ENCODE measurements at places on chromosomes 2 and 18. TPM values are rescaled to one million over a fixed set of nuclear protein-coding genes. Genes with fewer than 3 reads are reported as not detected.

DNA sequence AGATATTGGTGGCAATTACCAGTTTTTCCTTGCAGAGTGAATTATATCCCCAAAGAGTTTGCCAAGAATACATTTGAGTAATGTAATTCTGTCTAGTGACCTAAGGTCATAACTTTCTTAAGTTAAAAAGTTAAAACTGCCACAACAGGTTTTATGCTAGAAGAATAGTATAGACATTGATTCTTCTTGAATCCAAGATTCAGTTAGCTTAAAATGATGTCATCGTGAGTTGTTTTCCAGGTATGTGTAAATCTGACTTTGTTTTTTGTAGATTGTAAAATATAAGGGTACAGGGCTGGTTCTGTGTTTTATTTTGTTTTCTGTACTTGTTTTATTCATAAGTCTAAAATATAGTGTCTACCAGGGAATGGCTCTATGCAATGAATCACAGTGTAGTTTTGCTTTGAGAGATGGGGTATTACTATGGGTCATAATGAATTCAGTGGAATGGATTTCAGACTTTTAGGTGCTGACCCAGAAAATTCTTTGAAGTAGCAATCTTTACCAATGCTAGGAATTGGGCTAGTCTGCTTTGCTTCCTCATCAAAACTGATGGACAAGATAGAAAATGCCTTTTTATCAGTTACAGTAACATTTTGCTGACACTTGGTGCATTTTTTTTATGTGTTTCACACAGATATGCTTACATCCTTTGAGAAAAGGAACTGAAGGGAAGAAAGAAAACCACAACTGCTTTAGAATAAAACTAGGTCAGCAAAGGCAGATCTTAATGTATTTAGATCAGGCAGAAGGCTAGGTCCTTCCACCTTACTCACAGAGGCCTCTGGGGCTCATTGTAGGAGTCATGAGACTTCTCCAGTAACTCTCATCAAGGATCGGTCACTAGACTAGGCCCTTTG is 20.8 kb upstream of the MGAT5 start:
- no peak overlapping the region for H3K4me3 ChIP-seq
- no peaks in the 10 kb centered on the region for H3K27me3 ChIP-seq
- peak overlapping the region; percentile 55 for H3K27ac ChIP-seq
- DNase-seq = peak; percentile 75

DNA sequence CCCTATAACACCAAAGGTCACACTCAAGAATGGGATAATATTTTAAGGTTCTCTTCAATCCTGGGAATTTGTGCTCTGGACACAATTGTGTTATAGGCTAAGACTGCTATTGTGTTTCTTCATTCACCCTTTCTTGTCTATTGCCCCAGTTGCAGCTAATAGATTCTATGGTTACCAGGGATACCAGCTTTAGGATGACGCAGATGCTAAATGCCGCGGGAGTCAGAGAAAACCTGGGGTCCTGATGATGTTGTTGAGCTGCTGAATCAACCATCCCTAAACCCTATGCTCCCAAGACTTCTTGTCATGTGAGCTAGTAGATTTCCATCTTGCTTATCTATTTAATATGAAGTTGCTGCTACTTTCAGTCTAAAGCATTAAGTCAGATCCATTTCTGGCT is 5.4 kb downstream of the CRYGD start:
- DNase-seq = no peak
- H3K36me3 ChIP-seq = no peaks in the 10 kb centered on the region
- H3K4me1 ChIP-seq = no peaks in the 10 kb centered on the region
- peaks cover 4% of the 10 kb centered on the region for H3K27me3 ChIP-seq
- H3K4me3 ChIP-seq = no peak overlapping the region
- H3K27ac ChIP-seq = no peak overlapping the region

DNA sequence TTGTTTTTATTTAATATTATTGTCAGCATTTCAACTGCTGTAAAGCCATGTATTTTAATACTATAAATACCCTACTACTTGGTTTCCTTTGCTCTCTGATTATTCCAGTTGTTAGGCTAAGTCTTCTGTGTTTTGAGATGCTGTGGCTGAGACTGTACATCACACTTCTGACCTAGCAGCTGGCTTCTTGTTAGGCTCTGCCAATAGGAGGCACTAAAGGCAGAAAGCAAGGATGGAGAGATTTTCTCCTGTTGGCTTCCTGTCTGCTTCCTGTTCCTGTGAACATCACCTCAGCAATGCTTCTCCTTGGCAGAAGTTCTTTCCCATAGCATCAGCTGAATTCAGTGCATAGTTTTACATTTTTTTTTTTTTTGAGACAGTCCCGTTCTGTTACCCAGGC is 68.3 kb upstream of the YPEL5 start:
- no peaks in the 10 kb centered on the region for H3K27me3 ChIP-seq
- no peak overlapping the region for H3K27ac ChIP-seq
- no peaks in the 10 kb centered on the region for H3K36me3 ChIP-seq
- DNase-seq = no peak

- H3K4me3 ChIP-seq = no peak overlapping the region
- no peaks in the 10 kb centered on the region for H3K27me3 ChIP-seq
- DNase-seq = no peak
- H3K27ac ChIP-seq = no peak overlapping the region
These were observed 135.8 kb upstream of the LTBP1 start for GRCh38 chr2:32810909-32811495.

GRCh38 chr2:196242131-196242620 is 70.8 kb upstream of the STK17B start:
- no peaks in the 10 kb centered on the region for H3K36me3 ChIP-seq
- no peak overlapping the region for H3K4me3 ChIP-seq

- no peaks in the 10 kb centered on the region for H3K4me1 ChIP-seq
- H3K36me3 ChIP-seq = no peaks in the 10 kb centered on the region
- no peak overlapping the region for H3K27ac ChIP-seq
- H3K4me3 ChIP-seq = no peak overlapping the region
- no peaks in the 10 kb centered on the region for H3K27me3 ChIP-seq
These were observed 360.0 kb upstream of the KCNJ3 start for GRCh38 chr2:154338352-154338967.

- H3K27ac ChIP-seq = no peak overlapping the region
- no peaks in the 10 kb centered on the region for H3K36me3 ChIP-seq
- H3K4me1 ChIP-seq = no peaks in the 10 kb centered on the region
- no peaks in the 10 kb centered on the region for H3K27me3 ChIP-seq
- no peak for DNase-seq
- no peak overlapping the region for H3K4me3 ChIP-seq
These were observed 20.8 kb downstream of the TFCP2L1 start for GRCh38 chr2:121263996-121264715.

GRCh38 chr2:241665731-241666440 is 20.7 kb downstream of the DTYMK start:
- H3K4me1 ChIP-seq = no peaks in the 10 kb centered on the region
- H3K36me3 ChIP-seq = peaks cover 12% of the 10 kb centered on the region
- H3K27ac ChIP-seq = no peak overlapping the region
- no peaks in the 10 kb centered on the region for H3K27me3 ChIP-seq
- no peak for DNase-seq

DNA sequence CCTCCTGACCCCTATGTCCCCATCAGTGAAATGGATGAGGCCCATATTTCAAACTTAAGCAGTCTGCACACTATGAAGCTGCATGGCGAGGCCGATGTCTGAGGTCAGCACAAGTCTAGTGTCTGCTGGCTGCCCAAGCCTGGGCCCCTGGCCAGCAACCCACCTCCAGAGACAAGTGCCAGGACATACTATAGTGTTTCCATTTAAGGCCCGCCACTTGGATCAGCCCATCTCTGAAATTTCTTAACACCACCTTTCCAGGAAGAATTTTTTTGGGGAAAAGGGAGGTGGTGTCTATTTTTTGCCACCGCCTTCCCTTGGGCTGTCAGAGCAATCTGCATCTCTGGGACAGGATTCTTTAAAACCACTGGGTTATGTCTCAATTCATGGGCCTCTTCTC is 1.8 kb downstream of the ACVR1 start:
- H3K27ac ChIP-seq = peak overlapping the region; percentile 55
- H3K4me1 ChIP-seq = peaks cover 79% of the 10 kb centered on the region
- no peak overlapping the region for H3K4me3 ChIP-seq
- peaks cover 4% of the 10 kb centered on the region for H3K36me3 ChIP-seq

DNA sequence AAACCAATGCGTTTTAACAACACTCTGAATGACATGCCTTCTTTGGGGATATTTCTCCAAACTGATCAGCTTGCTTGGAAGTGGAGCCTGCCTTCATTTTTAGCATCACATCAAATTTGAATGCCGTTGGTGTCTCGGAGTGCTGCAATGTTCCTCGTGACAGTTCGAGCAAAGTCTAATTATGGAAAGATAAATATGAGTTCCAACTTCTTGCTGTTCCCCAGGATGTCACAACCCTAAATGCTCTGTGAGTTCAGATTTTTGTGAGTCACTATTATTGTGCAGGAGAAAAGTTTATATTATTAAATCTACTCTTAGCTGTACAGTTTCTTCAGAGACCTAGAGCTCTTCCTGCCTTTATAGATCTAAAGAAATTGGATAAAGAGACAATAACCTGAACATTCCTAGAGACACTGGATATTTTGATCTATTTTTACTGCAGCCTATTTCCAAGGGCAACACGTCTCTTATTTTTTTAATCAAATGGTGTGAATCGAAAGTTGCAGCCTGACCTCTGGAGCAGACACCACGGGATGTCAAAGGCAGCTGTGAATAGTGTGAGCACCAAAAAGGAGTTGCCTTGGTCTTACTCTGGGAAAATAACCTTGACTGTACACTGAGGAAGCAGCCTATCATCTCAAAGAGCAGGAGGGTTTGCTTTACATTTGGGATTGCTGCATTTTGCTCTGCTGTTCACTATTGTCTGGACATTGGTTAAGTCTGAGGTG is 330.1 kb downstream of the TDRD15 start:
- no peaks in the 10 kb centered on the region for H3K27me3 ChIP-seq
- no peak overlapping the region for H3K27ac ChIP-seq
- no peaks in the 10 kb centered on the region for H3K4me1 ChIP-seq
- DNase-seq = no peak

GRCh38 chr2:142878031-142878678 is 691 bp downstream of the KYNU start:
- no peak overlapping the region for H3K4me3 ChIP-seq
- DNase-seq = no peak
- no peaks in the 10 kb centered on the region for H3K4me1 ChIP-seq
- H3K27me3 ChIP-seq = no peaks in the 10 kb centered on the region
- H3K36me3 ChIP-seq = no peaks in the 10 kb centered on the region
- no peak overlapping the region for H3K27ac ChIP-seq

- H3K36me3 ChIP-seq = no peaks in the 10 kb centered on the region
- H3K27me3 ChIP-seq = peaks cover 32% of the 10 kb centered on the region
- H3K27ac ChIP-seq = no peak overlapping the region
- H3K4me3 ChIP-seq = no peak overlapping the region
These were observed 713 bp downstream of the ATOH8 start for GRCh38 chr2:85754313-85755095.

DNA sequence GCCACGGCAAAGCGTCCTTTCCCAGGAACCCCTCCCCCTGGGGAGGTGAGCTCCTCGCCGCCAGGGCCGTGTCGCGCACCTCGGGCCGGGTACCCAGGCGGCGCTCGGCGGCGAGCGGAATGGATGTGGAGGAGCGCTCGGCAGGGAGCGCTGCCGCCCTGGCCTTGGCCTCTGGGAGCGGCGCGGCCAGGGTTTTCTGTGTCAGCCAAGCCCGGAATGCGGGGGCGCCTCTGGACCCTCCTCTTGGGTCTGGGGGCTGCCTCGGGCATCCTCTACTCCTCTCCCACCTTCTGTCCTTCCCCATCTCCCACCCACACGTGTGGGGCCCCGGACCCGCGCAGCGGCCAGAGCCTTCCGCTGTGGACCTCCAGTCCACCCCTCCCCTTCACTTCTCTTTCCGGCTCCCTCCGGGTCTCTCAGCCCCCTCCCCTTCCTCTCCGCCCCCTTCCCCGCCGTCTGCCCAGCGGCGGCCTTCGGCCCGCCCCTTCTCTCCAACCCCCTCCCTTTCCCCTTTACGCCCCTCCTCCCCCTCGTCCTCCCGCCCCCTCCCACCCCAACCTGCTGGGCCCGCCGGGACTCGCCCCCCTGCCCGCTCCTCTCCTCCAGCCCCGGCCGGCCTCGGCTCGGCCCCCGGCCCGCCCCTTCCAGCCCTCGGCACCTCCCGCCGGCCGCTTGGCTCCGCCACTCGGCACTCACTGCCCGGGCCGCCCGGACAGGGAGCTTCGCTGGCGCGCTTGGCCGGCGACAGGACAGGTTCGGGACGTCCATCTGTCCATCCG is at the start of gene MERTK:
Gene MERTK (plus strand): TSS at position 684 of the 779 bp plus-strand sequence. CDS start 129 bp downstream, outside the sequence.
- DNase-seq = peak; percentile 37
- peak within 1 kb of the TSS; percentile 0 for H3K27ac ChIP-seq
- H3K36me3 ChIP-seq = no peaks in the 10 kb centered on the region
- H3K4me1 ChIP-seq = peaks cover 13% of the 10 kb centered on the region
- peak within 1 kb of the TSS; percentile 17 for H3K4me3 ChIP-seq

GRCh38 chr2:64792300-64792699 is 138.6 kb upstream of the SERTAD2 start:
- H3K27ac ChIP-seq = no peak overlapping the region
- DNase-seq = no peak
- H3K4me3 ChIP-seq = no peak overlapping the region
- H3K27me3 ChIP-seq = no peaks in the 10 kb centered on the region

DNA sequence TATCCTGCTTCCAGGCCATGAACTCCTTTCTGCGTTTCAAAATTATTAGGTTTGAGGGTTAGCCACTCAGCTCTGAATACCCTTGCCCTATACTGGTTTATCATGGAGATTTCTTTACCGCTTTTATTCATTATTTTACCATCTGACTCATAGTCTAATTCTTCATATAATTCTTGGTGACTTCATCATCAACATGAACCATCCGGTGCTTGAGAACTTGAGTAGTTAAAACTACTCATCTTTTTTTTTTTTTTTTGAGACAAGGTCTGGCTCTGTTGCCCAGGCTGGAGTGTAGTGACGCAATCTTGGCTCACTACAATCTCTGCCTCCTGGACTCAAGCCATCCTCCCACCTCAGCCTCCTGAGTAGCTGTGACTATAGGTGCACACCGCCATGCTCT is 94.2 kb upstream of the LHCGR start:
- no peaks in the 10 kb centered on the region for H3K36me3 ChIP-seq
- no peak overlapping the region for H3K27ac ChIP-seq
- no peaks in the 10 kb centered on the region for H3K27me3 ChIP-seq
- no peak for DNase-seq
- no peaks in the 10 kb centered on the region for H3K4me1 ChIP-seq
- H3K4me3 ChIP-seq = no peak overlapping the region

DNA sequence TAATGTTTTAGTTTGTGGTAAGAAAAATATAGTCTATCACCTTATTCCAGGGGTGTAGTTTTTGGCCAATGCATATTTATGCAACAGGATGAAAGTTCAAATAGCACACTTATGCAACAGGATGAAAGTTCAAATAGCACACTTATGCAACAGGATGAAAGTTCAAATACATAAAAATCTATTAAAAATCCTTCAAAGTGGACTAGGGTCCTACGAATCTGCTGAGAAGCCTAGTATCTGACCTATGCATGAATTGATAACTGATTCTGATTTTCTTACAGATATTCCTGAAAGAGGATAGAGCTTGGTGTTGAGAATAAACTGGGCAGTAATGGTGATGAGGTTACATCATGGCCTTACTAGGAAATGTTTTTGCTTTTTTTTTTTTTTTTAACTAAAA is 2.8 kb downstream of the PECR start:
- peaks cover 51% of the 10 kb centered on the region for H3K4me1 ChIP-seq
- H3K27me3 ChIP-seq = no peaks in the 10 kb centered on the region
- no peak for DNase-seq
- H3K36me3 ChIP-seq = peaks cover 3% of the 10 kb centered on the region
- H3K4me3 ChIP-seq = no peak overlapping the region

- no peak overlapping the region for H3K27ac ChIP-seq
- no peak for DNase-seq
- no peaks in the 10 kb centered on the region for H3K4me1 ChIP-seq
- no peaks in the 10 kb centered on the region for H3K27me3 ChIP-seq
- no peak overlapping the region for H3K4me3 ChIP-seq
These were observed 484.3 kb downstream of the THSD7B start for GRCh38 chr2:137249463-137250130.

GCKR gene
- polyA plus RNA-seq = not detected

REG3G gene
- not detected for polyA plus RNA-seq

OST4 gene
- polyA plus RNA-seq = 877 TPM

COL3A1 gene
- not detected for polyA plus RNA-seq

ELOA2 gene
- not detected for polyA plus RNA-seq

GPR39 gene
- not detected for polyA plus RNA-seq

SLC5A7 gene
- polyA plus RNA-seq = not detected

Data from CD4-positive, alpha-beta memory T cell (primary cell).